ENCODE measurements at places on chromosomes 2 and 18.

GRCh38 chr2:127052057-127052770 lies 54.7 kb downstream of the BIN1 start:
- no peak for DNase-seq

- DNase-seq = peak; percentile 17
Observed at GRCh38 chr18:62637807-62638687, 77.3 kb upstream of the PHLPP1 start.

GRCh38 chr18:28045176-28045810 lies 131.6 kb downstream of the CDH2 start:
- DNase-seq = no peak

GRCh38 chr18:12703664-12704063 lies 822 bp downstream of the PSMG2 start:
- no peak for DNase-seq

- DNase-seq = no peak
Observed at GRCh38 chr18:61851940-61852451, 40.8 kb downstream of the RNF152 start.

- DNase-seq = no peak
Observed at GRCh38 chr2:117341690-117342089, 472.8 kb upstream of the DDX18 start.

DNA sequence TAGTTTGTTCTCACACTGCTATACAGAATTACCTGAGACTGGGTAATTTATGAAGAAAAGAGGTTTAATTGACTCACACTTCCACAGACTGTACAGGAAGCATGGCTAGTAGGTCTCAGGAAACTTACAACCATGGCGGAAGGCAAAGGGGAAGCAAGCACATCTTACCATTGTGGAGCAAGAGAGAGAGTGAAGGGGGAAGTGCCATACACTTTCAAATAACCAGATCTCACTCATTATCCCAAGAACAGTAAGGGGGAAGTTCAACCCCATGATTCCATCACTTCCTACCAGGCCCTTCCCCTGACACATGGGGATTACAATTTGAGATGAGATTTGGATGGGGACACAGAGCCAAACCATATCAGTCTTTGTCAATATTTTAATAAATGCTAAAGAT lies 5.0 kb upstream of the CRYGB start:
- DNase-seq = no peak

DNA sequence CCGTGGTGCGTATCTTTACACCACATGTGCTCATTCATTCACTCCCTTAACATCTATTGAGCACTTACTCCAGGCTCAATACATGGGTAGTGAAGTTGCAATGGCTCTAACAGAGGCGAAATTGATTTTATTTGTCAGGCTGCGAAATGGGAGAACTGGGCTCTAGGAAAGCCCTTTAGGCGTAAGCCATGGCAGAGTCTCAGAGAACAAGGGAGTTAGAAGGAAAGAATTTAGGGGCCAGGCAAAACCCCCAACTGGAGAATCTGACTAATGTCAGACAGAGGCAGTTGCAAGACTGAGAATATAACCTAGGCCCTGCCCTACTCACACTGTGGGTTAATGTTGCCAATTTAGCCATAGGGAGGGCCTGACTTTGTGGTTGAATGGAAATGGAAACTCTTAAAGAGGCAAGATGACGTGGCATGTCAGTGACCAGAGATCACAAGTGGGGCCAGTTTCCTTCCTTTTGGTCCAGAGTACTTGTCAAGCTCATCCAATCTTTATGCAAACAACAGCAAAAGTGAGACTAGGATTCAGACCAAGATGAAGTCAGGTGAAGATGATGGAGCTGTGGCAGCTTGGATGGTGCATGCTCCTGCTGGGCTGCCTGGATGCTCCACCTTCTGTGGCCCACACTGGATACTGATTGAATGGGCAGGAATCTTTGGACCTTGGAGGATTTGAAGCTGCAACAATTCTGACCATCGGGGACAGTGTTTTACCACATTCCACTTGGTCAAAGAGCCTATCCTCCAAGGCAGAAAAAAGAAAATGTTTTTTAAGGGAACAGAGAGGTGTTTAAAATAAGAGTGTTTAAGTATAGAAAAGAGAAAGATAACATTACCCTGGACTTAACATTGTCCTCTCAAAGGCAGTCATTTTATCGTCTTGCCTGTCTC lies 92.2 kb downstream of the CAPN13 start:
- no peak for DNase-seq

- no peak for DNase-seq
Observed at GRCh38 chr2:191043438-191043837, 29.5 kb upstream of the STAT1 start.

GRCh38 chr2:192072261-192072660 lies 122.5 kb downstream of the TMEFF2 start:
- no peak for DNase-seq

GRCh38 chr2:27148801-27149439 lies at the start of gene TCF23:
TSS of gene TCF23 (plus strand) at chr2:27149004. CDS start at chr2:27149134, 130 bp downstream.
- DNase-seq = no peak

DNA sequence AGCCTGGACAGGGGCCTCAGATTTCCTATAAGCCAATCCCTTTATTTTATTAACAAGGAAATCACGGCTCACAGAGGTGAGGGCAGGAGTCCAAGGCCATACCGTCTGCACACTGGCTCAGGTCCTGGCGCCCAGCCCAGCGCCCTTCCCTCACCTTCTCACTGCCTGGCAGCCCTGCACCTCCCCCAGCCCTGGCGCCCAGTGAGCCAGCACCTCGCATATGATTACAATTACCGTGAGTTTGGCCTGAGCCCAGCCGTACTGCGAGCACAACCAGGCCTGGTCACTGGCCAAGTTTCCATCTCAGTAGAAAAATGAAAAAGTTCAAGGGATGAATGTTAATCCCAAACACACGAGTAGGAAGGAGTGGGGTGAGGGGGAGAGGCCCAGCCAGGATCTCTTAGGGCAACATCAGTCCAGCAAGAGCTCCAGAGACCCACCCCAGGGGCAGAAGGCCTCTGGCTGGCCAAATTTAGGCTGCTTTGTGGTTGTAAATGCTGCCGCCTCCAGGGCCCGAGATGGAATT lies 68.4 kb downstream of the MCFD2 start:
- DNase-seq = no peak

GRCh38 chr2:54613794-54614257 lies 109.6 kb upstream of the EML6 start:
- DNase-seq = no peak

GRCh38 chr18:2293109-2293839 lies 278.0 kb downstream of the METTL4 start:
- DNase-seq = no peak

DNA sequence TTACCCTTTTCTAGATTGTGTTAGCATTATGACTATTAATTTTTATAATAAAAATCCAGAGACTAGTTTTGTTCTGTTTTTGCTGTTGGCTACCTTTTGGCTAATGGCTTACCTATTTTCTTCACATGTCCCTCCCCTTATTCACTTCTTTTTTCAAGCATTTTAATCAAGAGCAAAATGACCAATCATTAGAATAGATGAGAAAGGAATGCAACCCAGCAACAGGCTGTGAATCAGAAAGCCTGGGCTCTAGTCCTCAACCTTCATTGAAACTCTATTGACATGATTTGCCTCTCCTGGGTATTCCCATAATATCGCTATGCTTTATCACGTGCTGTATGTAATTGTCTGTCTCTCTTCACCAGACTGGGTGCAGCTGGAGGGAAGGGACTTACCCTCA lies 370.1 kb downstream of the IRS1 start:
- DNase-seq = no peak

DNA sequence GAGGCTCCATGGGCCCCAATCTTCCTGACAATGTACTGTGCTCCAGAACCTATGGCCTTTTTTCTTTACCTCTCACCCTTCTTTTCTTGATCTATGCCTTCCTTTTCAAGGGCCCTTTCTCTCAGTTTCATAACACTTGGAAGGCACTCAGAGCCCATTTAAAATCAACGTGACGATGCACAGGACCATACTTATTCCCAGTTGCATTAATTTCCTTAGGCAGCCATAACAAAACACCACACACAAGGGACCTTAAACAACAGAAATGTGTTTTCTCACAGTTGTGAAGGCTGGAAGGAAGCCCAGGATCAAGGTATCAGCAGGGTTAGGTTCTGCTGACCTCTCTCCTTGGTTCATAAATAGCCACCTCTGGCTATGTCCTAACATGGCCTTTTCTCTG lies 414.0 kb upstream of the TNP1 start:
- DNase-seq = no peak

DNA sequence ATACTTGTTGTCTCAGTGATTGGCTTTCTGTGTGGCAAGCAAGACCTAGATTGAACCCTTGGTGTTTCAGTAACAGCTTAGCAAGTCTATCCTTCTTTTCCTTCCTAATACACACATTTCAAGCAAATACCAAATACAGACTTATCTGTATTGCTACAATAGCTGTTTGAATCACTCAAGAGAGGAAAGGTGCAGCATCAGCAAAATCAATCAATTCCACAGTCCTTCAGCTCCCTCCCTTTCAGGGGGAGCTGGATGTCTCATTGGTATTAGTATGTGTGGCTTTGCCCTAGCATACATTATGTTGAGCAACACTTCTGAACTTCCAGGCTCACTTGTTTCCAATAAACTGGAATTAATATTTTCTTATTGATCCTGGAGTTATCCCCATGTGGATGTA lies 323.1 kb downstream of the TMX3 start:
- DNase-seq = no peak

DNA sequence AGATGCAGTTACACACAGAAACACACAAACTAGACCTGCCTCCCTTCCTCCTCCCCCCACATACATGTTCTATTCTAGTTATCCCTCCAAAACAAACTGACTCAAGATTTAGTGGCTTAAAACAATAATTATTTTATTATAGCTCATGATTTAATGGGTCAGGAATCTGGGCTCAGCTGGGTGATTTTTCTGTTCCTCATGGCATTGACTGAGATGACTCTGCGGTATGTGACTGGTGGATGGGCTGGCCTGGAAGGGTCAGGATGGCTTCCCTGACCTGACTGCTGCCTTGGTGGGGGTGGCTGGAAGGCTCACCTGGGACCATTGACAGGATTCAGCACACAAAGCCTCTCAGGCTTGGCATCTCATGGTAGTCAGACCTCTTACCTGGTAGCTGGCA lies 33.7 kb upstream of the NTSR2 start:
- no peak for DNase-seq

GRCh38 chr2:66836851-66837250 lies 401.9 kb downstream of the MEIS1 start:
- DNase-seq = no peak

DNA sequence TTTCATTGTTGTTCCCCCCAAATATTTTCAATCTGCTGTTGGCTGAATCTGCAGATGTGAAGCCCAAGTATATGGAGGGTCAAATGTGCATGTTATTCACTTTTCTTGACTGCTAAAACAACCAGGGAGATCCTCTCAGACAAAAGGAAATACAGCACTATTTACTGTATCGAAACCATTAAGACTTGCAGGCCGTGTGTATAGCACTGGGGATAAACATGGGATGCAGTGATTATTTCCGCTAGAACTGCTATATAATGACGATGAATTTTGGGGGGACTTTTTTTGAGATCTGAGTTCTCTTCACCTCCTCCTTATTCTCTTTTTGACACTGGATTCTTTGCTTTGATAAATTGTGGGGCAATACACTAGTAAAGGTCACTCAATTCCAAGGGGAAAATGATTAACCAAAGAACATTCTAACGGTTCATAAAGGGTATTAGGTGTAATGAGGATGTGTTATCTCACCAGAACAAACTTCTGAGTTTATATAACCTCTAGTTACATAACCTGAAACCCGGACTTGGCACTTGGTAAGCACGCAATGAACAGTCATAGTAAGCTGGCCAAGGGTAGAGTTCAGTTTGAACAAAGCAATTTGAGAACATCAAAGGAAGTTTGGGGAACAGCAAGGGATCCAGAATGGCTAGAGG lies 3.5 kb upstream of the UGT1A1 start:
- DNase-seq = no peak

GRCh38 chr18:51275712-51276476 lies 78.4 kb upstream of the MEX3C start:
- DNase-seq = no peak

- DNase-seq = no peak
Observed at GRCh38 chr2:240596491-240596931, 10.0 kb downstream of the CAPN10 start.

DNA sequence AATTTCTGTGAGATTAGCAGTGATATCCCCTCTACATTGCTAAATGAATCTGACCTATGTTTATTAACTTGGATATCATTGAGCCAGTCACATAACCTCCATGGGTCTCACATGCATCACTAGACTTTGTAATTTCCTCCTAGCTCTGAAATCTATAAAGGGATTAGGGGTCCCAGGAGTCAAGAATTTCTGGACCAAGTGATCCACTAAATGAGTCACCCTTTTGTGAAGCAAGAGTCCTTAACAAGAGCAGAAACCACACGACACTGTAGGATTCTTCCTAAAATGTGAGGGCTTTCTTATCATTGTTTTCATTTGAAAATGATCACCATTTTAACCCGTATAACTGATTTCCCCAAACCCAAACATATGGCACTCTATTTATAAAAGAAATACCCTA lies 90.3 kb downstream of the DHRS9 start:
- DNase-seq = no peak
